Stimulated activated CD4-positive, alpha-beta T cell treated with anti-CD3 and anti-CD28 coated beads, Interleukin-15, amount 100 ng/mL, for 1 hour (primary cell): ENCODE measurements at places on chromosomes 12 and 14.

DNA sequence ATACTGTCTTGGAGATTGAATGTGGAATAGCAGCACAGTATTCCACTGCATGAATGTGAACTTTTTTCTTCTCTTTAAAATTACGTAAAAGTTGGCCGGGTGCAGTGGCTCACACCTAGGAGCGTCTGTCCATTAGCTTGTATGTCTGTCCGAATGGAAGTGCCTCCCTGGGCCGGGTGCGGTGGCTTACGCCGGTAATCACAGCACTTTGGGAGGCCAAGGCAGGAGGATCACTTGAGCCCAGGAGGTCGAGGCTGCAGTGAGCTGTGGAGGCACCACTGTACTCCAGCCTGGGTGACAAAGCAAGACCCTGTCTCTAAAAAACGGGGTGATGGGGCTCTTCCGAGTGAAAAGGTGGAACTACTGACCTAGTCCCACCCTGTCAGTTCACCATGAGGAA, 22.6 kb upstream of the VSX2 start:
- DNase-seq = no peak

GRCh38 chr14:79510659-79511058, 700.6 kb downstream of the DIO2 start:
- no peak for DNase-seq

DNA sequence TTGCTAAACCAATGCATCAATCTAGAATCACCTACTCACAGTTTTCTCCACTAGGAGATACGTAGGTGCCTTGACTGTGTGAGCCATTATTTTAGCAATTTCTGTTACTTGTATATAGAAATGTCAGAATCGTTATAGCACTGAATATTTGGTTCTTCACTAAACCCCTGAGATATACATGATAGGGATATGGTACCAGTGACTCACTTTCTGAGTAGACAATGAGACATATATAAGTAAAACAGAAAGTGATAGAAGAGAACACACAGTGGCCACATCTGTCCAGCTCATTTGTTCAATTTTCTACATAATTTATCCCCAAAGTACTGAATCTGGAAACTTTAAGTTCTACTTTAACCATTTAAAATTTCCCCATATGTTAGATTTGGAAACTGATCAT, 1505.5 kb upstream of the TMEM132C start:
- DNase-seq = no peak

DNA sequence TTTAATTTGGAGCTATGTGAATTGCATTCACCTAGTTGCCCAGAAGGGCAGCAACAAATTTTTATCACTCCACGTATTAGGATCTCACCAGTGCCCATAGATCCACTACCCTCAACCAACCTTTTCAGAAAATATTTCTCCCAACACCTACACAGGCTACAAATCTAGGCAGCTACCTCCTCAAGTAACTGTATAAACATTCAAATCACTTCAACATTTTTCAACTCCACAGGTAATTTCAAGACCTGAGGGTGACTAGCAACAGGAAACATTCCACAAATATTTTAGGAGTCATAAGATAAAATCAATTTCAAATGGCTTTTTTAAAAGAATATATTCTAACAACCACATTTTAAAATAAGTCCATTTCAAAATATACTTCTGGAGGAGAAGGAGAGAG, 12.9 kb downstream of the PHLDA1 start:
- DNase-seq = no peak

GRCh38 chr12:96361074-96361473, 39.2 kb downstream of the CDK17 start:
- DNase-seq = no peak

GRCh38 chr12:107470645-107471044, 215.0 kb upstream of the PWP1 start:
- no peak for DNase-seq

GRCh38 chr12:120971299-120972180, 6.8 kb upstream of the HNF1A start:
- DNase-seq = no peak

- no peak for DNase-seq
Observed at GRCh38 chr12:55676707-55677106, 31.0 kb downstream of the ITGA7 start.

DNA sequence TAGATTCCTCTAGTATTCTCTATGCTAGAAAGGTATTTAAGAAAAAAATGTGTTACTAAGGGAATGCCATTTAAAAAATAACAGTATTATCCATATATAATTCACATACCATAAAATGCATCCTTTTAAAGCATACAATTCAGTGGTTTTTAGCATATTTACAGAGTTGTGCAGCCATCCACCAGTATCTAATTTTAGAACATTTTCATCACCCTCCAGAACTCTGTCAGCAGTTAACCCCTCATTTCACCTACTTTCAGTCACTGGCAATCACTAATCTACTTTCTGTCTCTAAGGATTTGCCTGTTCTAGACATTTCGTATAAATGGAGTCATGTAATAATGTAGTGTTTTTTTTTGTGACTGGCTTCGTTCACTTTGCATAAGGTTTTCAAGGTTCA, 33.4 kb downstream of the TBC1D15 start:
- no peak for DNase-seq

DNA sequence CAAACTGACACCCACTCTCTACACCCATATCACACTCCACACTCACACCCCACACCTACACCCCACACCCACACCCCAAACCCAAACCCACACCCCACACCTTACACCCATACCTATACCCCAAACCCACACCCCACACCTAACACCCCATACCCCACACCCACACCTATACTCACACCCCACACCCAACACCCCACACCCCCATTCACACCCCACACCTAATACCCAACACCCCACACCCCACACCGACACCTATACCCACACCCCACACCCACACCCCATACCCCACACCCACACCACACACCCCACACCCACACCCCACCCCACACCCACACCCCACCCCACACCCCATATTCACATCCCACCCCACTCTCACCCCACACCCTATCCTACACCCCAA, 38.5 kb downstream of the TMEM120B start:
- no peak for DNase-seq

- no peak for DNase-seq
Observed at GRCh38 chr14:68255693-68256178, 436.2 kb downstream of the RAD51B start.

- no peak for DNase-seq
Observed at GRCh38 chr12:52204095-52204930, 12.5 kb upstream of the KRT80 start.

GRCh38 chr12:20289520-20289919, 78.8 kb upstream of the PDE3A start:
- DNase-seq = no peak

- DNase-seq = no peak
Observed at GRCh38 chr14:71566276-71566675, 366.0 kb upstream of the RGS6 start.

DNA sequence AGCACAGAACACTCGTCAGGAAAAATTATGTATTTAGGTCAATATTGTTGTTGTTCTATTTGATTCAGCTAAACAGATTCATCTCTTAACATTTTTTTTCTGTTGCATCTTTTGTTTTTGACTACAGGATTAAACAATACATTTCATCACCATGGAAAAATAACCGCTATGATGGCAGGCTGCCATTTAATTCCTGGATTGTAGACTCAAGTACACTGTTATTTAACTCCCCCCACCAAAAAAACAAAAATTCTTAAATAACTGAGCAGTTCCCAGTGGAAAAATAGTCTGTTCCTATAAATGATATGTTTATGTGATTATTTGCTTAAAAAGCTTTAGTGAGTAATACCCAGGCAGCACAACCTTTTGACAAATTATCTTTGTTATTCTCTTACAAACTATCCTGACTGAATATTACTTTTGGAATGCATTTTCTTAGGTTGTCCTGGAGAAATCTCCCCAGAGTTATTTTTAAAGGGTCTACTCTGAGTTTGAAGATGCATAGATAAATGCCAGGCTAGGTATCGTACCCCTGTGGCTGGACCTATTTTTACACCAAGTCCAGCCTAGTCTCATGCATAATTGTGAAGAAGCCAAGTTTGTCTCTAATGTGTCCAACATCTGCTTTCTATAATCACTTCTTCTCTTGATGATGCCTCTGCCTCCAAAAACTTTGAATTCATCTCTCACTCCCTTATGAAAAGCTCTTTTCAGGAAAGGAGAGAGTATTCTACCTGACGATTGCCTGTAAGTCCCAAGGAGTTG, 3.7 kb downstream of the KERA start:
- no peak for DNase-seq

DNA sequence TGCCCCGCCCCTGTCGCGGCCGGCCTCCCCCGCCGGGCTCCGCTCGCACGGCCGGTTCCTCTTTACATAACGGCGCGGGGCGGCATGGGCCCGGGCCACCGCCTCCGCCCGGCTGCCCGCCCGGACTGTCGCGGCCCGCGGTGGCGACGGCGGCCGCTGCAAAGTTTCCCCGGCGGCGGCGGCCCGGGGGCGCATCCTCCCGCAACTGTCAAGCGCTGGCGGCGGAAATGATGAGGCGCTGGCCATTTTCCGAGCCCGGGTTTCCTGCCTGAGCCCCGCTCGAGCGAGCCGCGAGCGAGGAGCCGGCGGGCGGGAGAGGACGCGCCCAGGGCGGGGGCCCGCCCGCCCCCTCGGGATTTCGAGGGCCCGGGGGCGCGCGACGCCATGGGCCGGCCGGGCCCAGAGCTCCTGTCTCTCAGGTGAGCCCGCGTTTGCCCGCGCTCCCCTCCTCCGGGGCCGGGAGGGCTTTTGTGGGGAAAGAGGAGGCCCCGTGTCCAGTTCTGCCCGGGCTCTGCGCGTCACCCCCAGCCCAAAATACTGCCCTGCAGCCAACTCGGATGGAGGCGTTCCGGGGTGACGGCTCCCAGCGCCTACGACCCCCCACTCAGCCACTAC, at the start of gene SH2B3:
Gene SH2B3 (plus strand): TSS at position 65 of the 615 bp plus-strand sequence. CDS start 12,223 bp downstream, outside the sequence.
- no peak for DNase-seq

DNA sequence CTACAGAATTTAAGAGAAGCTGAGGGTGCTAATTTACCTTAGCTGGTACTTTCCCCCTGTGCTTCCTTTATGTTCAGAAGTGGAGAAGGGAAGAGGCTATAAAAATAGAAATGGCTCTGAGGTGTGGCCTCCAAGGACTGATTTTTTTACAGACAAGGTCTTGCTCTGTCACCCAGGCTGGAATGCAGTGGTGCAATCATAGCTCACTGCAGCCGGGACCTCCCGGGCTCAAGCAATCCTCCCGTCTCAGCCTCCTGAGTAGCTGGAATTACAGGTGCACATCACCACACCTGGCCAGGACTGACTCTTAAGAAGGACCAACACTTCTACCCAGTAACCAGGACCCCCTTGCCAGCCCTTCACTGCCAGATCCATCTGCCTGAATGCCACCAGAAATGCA, 23.9 kb upstream of the NAP1L1 start:
- no peak for DNase-seq

DNA sequence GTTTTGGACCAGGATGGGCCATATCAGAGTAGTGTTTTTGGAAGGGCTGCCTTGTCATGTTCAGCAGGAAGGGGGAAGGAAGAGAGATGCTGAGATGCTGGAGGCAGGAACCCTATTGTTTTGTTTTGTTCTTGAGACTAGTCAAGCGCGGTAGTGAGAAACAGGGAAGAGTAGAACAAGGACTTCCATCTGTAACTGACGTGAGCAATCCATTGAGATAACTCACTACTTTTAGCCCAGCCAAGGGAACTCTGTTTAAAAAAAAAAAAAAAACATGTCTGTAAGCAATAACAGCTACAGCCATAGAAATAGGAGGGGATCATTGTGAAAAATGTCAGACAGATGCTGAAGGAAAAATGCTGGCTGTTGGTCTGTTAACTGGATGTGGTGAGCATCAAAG, 34.0 kb downstream of the CD9 start:
- DNase-seq = no peak

DNA sequence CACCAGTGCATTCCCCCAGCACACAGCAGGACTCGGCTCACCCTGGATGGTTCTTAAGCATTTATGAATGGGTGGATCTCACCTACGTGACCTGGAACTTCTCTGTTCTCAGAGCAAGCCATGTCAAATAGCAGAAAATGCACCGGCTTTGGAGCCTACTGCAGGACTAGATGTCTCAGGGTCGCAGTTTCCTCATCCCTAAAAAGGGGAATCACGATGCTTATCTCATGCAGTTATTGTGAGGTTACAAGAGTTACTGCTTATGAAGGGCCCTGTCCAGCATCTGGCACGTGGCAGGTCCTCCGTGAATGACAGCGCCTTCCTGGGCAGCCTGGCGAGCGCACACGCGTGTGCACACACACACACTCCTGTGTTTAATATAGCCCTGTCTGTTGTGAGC, 128.5 kb downstream of the ETV6 start:
- no peak for DNase-seq

DNA sequence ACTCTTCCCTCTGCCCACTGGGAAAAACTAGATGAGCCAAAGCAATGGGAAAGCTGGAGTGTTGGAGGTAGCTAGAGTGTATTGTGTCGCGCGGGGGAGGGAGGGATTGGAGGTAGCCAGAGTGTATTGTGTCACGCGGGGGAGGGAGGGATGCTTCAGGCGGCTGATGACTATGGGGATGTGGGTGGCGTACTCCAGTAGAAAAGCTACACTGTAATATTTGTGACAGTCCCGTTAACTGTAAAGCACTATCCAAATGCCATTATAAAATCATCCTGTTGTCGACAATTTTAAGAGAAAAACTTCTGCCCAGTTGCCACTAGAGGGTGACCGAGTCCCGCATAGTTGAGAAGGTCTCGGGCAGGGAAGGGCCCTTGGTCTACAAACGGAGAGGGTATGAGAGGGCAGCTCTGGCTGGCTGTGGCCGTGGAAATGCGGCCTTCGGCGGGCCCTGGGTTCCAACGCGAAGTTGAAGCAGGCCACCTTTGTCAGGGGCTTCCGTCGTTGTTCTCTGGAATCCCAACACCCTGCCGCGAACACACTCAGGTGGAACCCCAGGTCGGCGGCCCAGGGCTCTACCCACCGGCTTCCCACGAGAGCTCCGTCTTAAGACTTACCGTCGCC, 15.1 kb upstream of the PLEK2 start:
- peak; percentile 36 for DNase-seq

DNA sequence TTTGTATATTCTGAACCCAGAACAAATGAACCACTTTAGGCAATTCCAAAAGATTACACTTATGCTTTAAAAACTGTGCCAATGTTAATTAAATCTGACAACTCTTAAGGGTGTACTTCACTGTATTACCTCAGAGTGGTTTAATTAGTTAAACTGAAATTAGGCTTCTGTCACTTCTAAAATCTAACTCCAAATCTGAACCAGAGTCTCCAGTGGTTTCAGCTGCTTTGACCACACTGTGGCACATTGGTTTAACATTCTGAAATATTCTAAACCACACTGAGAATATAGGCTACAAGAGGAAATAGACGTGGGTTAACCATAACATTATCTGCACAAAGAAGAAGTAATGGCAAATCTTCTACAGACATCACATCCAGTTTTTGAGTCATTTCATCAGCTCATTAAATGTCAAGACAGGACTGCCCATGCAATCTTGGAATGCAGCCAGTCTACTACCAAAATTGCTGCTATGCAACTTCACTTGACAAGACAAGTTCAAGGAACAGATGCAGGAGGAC, 94.8 kb downstream of the LRP6 start:
- no peak for DNase-seq

DNA sequence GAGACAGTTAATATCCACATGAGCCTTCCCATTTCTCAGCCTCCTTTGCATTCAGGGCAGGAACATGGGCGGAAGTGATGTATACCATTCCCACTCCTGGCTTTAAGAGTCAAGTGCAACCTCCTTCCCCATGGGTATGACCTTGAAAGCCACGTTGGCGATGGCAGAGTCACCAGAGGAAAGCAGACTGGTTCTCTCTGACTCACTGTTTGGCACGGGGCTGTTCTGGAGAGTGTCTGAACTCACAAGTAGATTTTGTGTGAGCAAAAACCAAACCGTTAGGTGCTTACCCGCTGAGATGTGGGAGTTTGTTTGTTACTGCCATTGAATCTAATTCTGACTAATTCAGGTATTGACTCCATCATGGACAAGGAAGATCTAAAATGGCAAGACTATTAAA, 36.7 kb upstream of the PZP start:
- DNase-seq = no peak
